Type B pancreatic cell (in vitro differentiated cells): ENCODE measurements at places on chromosomes 1 and 21. TPM values are rescaled to one million over a fixed set of nuclear protein-coding genes. Genes with fewer than 3 reads are reported as not detected.
A peak's percentile ranks its signal among the peaks of the same experiment; 100 is the strongest.

SH3D21 gene
- total RNA-seq, result 15.7 and 32.5 TPM in 2 replicates

KPRP gene
- not detected in 2 replicates for total RNA-seq

SYF2 gene
- total RNA-seq, result 33.7 and 35.9 TPM in 2 replicates

COL8A2 gene
- 0.14 and 2.5 TPM in 2 replicates for total RNA-seq

DNA sequence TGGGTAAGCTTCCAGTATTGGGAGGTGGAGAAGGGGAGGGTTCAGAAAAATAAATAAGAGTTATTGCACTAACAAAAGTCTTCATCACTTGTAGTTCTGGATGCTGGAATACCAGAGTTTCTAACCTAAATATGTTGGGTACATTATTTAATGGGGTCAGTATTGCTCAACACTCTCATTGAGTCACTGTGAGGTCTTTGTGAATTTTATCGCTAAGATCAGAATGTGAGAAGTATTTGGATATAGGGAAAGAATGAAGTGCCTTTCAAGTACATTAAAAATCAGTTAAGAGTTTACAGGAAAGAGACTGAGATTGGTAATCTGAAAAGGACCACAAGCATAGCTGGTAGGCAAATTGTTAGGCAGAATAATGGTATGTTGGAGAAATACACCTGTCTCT, 8.8 kb downstream of the SNRPE start:
- no peaks in the 10 kb centered on the region for H3K27me3 ChIP-seq
- DNase-seq, result no peak

DNA sequence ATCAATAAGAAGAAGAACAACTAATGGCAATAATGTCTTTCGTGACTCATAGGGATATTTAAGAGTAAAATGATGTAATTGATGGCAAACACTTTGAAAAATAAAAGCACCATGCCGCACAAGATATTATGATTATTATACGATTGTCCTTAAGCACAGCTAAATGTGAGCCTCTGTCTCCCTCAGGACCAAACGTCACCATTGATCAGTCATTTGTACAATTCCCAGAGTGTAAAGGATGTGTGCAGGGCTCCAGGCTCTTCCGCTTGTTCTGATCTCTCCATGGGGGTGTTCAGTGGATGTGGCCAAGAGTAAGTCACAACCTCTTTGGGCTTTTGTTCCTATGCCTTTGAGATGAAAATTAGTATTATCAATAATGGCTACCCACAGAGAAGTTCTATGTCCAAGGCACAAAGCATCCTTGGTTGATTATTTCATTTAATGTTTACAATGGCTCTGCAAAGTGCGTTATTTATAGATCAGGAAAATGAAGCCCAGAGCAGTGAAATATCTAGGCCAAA, 17.7 kb upstream of the C1orf87 start:
- H3K4me1 ChIP-seq, result no peaks in the 10 kb centered on the region
- peaks cover 11% of the 10 kb centered on the region for H3K27me3 ChIP-seq
- no peaks in the 10 kb centered on the region for H3K36me3 ChIP-seq
- no peak overlapping the region for H3K27ac ChIP-seq
- no peak for DNase-seq
- H3K4me3 ChIP-seq, result no peak overlapping the region

- H3K27ac ChIP-seq, result peak overlapping the region; percentile 24
- H3K4me3 ChIP-seq, result peak overlapping the region; percentile 17
- DNase-seq, result no peak
- no peaks in the 10 kb centered on the region for H3K36me3 ChIP-seq
- H3K4me1 ChIP-seq, result no peaks in the 10 kb centered on the region
These were observed 44.6 kb downstream of the SUSD4 start for GRCh38 chr1:223319398-223319797.
